ENCODE measurements at places on chromosomes 7 and 10.

DNA sequence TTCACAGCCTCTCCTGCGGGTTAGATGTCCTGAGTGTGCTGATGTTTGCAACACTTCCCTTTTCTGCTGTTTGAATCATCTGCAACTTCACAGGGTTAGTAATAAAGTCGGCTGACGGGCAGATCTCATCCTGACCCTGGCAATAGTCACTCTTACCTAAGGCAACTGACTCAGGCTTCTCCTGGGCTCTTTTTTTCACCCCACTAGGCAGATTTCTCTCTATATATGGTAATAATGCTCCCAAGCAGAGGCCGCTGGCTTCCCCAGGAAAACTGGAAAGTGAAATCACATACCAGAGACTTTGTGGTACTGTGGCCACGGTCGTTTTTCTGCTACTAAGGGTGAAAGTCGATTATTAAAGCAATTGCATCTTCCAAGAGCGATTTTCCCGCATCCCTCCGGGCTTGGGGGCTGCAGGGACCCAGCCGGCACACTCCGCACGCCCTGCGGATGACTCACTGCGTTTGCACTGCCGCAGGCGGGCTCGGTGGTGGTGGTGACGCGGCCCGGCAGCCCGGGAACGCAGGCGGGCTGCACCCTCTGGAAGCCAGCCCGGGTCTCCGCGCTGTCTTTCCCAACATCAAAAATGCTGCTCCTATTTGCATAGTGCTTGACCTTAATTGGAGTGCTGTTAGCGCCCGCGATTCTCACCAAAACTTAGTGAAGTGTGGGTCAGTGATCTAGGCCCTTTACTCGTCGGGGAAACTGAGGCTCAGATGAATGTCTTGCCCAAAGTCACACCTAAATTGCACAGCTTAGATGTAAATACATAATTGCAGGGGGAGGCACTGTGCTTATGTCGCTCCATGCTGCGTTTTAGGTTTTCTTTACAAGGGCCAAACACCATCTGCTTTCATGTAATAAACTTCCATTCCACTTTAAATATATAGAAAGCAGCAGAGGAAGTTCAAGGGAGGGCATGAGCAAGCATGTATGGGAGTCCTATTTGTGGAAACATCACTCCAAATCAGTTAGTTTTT is 47.6 kb upstream of the ITGB1 start:
- no peak for DNase-seq

- DNase-seq, result no peak
These were observed 472.8 kb upstream of the STEAP1 start for GRCh38 chr7:89681448-89681847.

- DNase-seq, result no peak
These were observed 47.4 kb downstream of the PPIF start for GRCh38 chr10:79394664-79395063.

DNA sequence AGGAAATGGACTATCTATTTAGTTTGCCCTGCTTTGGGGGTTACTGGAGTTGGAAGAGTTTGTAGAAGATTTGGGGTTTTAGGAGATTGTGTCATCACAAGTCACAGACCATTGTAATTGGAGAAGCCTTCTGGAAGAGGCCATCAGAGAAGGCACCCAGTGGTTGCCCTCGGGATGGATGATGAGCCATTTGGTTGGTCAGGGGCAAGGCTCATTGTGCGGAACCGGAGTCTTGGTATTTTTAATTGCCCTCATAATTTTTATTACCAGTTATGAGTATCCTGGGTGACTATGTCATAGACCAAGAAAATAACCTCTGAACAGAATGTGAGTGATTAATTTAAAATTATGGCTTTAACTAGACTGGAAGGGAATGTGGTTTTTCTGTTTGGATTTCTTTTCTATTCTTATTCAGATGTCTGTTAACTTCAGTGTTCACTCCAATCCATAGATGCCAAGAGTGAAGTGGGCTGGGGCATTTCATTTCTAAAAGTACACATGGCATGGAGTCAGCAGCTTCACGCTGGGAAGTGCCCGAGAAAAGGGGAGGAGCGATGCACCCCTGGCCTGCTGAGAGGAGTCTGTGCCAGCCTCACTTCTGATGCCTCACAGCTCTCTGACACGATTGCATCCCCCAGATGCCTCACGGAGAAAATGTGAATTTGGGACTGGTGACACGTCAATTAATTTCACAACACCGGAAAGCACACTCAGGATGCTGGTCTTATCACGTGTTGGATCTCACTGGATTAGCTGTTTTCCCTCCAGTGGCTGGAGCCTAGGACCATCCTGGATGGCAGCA is 225.6 kb upstream of the IGFBP3 start:
- no peak for DNase-seq

DNA sequence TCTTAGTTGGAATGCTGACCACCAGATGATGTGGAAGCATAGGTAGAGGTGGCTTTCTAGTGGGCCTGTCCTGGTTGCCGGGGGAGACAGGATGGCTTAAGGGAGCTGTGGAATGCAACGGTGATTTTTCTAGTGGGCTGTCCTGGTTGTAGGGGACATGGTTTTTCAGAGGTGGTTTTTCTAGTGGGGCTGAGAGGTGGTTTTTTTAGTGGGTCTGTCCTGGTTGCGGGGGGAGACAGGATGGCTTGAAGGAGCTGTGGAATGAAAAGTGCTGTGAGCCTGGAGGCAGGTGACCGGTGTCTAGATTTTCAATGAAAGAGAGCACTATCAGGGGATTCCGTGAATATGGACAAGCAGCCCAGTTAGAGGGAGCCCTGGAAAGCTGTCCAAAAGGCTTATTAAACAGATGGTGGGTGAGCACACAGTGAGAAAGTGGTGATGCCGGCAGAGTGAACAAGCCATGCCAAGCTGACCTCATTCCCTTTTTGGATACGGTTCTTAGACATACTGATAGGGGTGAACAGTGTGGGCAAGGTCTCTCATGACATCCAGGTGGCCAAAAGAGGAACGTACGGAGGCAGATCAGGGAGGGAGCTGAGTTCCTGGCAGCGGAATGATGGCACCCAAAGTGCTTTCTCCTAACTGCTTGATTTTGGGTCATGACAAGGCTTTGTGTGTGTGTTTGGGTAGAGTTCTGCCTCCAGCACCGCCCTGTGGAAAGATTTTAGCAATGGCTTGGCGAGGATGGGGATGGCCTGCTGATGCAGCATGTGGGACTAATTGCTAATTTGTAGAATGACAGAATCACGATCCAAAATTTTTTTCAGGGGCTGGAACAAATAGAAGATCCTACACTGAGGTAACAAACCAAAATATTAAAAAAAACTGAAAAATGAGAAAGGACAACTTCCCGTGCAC is 126.6 kb downstream of the TMEM178B start:
- DNase-seq, result no peak

DNA sequence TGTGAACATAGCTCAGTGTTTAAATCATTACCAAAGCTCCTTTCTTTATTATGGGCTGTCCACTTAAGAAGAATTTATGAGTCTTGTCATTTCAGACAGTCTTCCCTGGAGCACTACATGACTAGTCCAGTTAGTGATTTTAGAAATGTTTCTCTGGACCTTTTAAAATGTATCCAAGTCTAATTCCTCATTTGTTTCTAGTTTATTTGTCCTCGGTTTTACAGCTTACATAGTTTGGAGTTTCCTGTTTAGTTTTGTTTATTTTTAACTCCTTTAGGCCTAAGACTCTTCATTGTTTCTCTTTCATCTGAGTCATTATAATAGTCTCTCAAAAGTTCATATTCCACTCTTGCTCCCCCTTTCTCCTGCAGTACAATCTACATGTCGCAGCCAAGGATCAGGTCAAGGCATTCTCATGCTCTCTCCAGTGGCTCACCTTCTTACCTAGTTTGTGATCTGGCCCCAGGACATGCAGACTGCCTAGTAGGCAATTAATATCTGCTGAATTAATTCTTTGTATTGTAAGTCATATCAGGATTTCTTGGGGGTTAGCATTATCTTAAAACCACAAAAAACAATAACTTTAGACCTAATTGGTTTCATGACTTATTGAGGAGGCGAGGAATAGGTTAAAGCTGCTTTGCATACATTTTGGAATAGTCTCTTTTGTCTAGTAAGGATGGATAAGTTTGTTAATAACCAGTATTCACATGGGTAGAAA is 93.8 kb downstream of the MAPK8 start:
- no peak for DNase-seq

DNA sequence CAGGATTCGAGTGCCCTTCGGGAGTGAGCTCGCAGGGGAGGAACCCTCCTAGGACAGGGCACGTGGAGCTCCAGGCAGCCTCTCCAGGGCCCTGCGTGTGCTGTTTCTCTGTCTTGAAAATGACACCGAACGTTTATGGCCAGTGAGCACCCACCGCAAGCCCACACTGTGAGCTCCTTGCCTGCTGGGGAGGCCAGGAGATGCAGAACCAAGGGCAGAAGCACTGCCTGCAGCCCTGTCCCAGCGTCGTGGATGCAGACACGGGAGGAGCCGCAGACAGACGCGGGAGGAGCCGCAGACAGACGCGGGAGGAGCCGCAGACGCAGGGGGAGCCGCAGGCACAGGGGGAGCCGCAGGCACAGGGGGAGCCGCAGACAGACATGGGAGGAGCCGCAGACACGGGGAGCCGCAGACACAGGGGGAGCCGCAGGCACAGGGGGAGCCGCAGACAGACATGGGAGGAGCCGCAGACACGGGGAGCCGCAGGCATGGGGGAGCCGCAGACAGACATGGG is 314.4 kb downstream of the PTPRN2 start:
- DNase-seq, result no peak

- no peak for DNase-seq
These were observed 20.6 kb downstream of the EMX2 start for GRCh38 chr10:117562896-117563737.

Measured in esophagus squamous epithelium (tissue), 5 donors.